ENCODE measurements at places on chromosomes 5 and 9.

DNA sequence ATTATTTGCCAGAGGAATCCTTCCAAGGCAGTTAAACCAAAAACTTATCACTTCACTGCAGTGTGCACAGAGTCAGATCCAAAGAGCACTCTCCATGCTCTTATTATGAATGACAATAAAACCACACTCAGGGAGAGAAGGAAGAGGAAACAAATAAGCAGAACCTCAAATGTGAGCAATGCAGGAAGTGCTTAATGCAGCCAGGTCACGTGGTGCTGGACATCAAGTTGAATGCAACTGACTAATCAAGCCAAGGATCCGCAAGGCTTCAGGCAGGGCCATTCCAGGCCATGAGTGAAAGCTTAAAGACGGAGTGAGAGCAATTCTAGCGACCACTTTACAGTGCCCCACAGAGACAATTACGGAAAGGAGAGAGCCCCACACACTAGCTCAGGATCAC lies 230.4 kb upstream of the PUM3 start:
- DNase-seq = no peak

- DNase-seq = no peak
Measured at GRCh38 chr9:33092634-33093033, 16.2 kb upstream of the SMU1 start.

DNA sequence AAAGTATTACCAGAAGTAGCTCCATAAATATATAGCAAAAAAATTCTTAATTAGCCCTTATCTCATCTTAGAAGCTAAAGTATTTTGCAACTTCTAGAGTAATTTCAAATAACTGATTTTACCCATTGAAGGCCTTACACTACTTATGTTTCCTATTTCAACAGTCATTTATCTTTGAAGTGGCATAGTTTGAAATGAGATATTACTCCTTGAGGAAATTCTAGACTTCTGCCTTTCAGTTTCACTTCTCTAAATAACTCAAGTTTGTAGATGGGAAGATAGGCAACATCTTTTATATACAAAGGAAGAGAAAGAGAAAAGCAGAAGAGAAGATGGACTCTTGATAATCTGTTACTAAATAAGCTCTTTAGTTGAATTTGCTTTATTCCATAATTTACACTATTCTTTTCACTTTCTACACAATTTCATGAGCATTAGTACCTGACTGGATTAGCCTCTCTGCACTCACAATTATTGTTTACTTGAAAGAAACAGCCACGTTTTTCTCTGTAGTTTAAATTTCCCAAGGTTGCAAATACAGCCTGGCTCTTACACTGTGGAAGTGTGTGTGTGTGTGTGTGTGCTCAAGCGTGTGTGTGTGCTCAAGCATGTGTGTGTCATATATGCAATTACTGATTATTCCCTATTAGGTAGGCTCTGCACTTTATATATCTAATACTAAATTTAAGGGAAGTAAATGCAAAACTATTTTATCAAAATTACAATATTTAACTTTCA lies 60.6 kb upstream of the EMB start:
- DNase-seq = no peak

DNA sequence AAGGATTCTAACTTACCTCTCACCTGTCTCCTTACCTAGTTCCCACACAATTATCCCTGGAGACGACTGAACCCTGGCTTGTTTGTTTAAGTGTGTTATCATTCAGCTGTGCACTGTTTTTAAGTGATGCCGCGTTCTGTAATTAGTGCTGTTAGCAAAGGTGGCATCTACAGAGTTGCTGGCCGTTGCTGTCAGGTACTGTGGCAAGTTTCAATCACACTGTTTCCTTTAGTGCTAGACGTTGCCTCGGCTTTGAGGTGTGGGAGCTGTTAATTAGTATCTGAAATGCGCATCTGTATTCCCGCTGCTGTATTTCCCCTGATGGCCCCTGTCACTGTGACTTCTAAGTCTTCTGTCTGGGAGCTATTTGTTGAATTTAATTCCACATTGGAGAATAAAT lies 193.8 kb upstream of the GAS1 start:
- DNase-seq = no peak

DNA sequence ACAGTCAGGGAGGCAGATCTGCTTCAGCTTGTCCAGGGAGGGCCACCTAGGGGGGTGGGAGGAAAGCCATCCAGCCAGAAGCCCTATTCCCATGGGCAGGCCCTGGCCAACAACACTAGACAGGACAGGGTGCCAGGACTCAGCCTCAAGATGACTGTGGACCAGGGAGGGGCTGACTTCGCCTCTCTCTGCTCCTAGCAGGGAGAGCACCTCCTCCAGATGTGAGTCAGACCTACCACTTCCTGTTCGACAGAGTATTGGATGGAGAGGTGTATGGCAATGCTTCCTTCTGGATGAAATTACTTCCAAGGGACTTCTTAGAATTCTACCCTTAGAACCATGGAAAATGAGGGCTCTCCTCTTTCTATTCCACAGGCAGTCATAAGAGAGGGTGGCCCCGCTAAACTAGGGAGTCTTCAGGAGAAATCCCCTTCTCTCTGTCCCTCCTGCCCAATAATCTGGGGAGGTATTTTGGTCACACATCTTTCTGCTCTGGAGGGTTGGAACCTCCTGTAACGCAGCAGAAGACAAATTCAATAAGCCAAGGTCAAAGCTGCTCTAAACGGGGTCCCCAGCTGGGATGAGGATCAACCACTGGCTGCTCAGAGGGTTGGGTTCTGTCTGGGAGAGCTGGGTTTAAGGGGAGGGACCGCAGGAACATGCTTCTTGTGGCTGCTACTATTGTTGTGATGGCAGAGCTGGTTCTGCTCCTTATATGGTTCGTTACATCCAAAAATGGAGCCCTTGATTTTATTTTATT lies 23.2 kb upstream of the RCL1 start:
- DNase-seq = no peak

- DNase-seq = no peak
Measured at GRCh38 chr5:127024821-127025220, 5.5 kb downstream of the MARCHF3 start.

DNA sequence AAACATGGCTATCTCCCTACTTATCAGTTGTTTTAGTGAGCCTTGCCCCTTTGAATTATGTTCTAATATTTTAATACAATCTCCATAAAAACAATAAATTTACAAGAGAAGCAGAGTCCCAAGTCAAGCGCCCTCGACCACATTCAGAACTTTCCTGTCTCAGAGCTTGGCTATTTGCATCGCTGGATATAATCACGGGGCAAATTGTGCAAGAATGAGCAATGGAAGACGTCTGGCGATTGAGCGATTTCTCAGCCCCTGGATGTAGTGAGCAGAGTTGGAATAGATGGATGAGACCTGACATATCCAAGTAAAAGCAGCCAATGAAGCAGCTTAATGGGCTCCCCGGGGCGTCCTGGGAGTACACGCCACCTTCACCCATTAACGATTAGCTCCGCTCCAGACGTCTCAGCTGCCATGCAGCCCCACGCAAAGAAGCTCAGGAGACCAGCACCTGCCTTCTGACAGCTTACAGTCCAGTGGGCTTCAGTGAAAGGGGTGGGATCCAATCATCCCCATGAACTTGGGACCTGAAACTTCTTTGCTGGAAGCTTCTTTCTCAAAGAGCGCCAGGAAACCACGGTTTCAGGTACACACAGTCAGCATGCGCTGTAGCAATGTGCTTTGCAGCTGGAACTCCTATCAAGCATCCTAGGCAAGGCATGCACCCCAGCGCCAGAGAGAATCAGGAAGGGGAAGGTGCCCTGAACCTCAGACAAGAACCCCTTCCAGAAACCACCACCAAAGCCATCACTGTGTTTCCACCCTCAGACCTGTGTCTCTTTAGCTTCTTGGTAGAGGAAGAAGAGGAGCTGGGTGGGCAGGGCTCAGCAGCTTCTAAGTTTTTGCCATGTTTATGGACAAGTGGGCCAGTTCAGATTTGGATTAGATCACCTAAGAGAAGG lies 92.0 kb upstream of the IRX4 start:
- DNase-seq = no peak

GRCh38 chr5:11684607-11685006 lies 219.6 kb downstream of the CTNND2 start:
- no peak for DNase-seq

DNA sequence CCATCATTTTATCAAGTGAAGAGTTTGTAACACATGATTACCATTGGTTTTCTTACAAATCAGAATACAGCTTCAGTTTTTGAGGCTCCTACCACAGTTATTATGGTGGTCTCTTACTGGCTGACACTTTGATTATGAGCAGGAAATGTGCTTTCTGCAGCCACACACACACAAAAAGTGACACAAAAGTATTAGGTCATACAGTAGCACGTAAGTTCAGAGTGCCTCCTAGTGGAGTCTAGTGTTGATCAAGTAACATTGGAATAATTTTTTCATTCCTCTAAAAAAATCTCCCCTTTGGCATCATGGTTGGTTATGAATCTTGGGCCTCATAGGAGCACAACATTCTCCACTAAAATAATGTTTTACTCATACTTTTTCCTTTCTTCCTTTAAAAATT lies 37.6 kb downstream of the PAM start:
- no peak for DNase-seq

Data from activated CD8-positive, alpha-beta memory T cell treated with anti-CD3 and anti-CD28 coated beads for 1 hour (primary cell).